ENCODE measurements at places on chromosomes 3 and 15.

DNA sequence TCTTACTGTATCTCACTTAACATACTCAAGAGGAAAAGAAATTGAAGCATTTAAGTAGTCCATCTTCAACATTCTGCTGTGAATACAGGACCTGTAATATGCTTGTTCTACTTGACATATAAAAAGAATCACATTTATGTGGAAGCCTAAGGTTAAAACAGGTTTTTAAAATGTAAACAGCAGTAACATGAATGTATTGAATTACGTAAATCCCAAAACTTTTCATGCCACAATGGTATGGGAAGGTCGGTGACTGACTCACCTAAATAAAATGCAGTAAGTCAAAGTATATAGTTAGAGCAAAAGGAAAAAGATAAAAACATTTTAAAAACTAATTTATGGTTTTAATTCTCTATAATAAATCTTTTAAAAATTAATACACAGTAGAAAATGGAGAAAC lies 115.7 kb upstream of the TJP1 start:
- no peak for DNase-seq
- no peaks in the 10 kb centered on the region for H3K4me1 ChIP-seq
- no peaks in the 10 kb centered on the region for H3K36me3 ChIP-seq
- H3K27ac ChIP-seq: no peak overlapping the region
- peaks cover 2% of the 10 kb centered on the region for H3K27me3 ChIP-seq

- H3K27ac ChIP-seq: no peak overlapping the region
- no peak overlapping the region for H3K4me3 ChIP-seq
- no peaks in the 10 kb centered on the region for H3K4me1 ChIP-seq
- H3K27me3 ChIP-seq: peaks cover 21% of the 10 kb centered on the region
- DNase-seq: no peak
- H3K36me3 ChIP-seq: no peaks in the 10 kb centered on the region
These were observed 89.9 kb upstream of the PRR23E start for GRCh38 chr3:127103080-127103479.

DNA sequence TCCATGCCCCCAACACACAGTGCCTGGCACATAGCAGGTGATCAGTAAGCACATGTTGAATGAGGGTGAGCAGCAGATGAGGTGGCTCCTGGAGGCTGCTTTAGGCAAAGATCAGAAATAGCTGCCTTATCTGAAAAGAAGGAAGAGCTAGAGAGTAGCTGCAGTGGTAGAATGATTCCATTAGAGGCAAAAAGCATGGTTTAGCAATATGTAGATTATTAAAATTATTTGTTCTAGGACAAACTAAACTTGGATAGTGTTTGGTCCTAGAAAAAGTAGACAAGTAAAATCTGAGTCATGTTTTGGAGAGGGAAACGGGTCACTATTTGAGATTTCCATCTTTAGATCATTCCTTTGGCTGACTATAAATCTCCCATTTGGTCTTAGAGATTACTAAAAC lies 32.1 kb downstream of the KIF7 start:
- DNase-seq: no peak
- H3K4me3 ChIP-seq: no peak overlapping the region
- H3K27ac ChIP-seq: no peak overlapping the region
- no peaks in the 10 kb centered on the region for H3K36me3 ChIP-seq
- no peaks in the 10 kb centered on the region for H3K4me1 ChIP-seq

GRCh38 chr15:82890995-82891390 lies 61.5 kb downstream of the HOMER2 start:
- H3K4me3 ChIP-seq: no peak overlapping the region
- no peaks in the 10 kb centered on the region for H3K4me1 ChIP-seq
- H3K27ac ChIP-seq: no peak overlapping the region
- no peaks in the 10 kb centered on the region for H3K36me3 ChIP-seq

DNA sequence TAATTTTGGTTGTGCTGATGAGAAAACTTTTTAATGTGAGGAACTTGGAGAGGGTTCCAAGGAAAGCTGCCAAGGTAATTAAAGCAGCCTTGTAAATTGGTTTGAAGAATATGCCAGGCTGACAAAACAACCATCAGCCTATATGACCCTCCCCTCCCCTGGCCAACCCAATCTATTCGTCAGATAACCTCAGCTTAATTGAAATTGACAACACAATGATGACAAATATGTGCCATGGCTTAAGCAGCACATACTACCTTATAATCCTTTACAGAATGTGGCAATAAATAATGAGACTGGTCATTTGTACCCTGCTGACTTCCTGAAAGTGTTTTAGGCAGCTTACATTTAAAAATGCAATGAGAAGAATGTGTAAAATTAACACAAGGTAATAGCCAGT lies 118.2 kb downstream of the EFHB start:
- no peaks in the 10 kb centered on the region for H3K4me1 ChIP-seq
- no peak for DNase-seq
- H3K36me3 ChIP-seq: no peaks in the 10 kb centered on the region
- H3K27me3 ChIP-seq: no peaks in the 10 kb centered on the region
- H3K27ac ChIP-seq: no peak overlapping the region

DNA sequence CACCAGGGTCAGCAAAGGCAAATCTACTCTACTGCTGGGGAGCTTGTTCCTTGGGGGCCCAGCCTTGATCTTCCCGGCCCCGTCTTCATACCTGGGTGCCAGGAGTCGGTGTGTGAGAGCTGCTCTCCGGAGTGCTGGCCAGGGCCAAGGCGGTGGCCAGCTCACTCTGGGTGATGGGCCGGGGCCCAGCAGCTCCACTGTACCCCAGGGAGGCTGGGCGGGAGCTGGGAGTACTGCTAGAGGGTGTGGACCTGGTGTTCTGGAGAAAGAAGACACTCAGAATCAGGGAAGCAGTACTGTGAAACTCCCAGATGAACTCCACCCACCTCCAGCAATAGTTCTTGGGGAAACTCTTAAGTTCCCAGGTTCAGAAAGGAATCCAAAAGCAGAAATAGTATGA lies 11.9 kb downstream of the UBL7 start:
- no peaks in the 10 kb centered on the region for H3K27me3 ChIP-seq
- peaks cover 41% of the 10 kb centered on the region for H3K36me3 ChIP-seq
- DNase-seq: no peak
- H3K4me1 ChIP-seq: peaks cover 3% of the 10 kb centered on the region
- H3K4me3 ChIP-seq: no peak overlapping the region

GRCh38 chr15:84570164-84570735 lies 30.6 kb upstream of the ZSCAN2 start:
- no peaks in the 10 kb centered on the region for H3K4me1 ChIP-seq
- no peaks in the 10 kb centered on the region for H3K36me3 ChIP-seq
- H3K4me3 ChIP-seq: peak overlapping the region; percentile 80
- no peaks in the 10 kb centered on the region for H3K27me3 ChIP-seq
- peak overlapping the region; percentile 68 for H3K27ac ChIP-seq
- peak; percentile 23 for DNase-seq

- no peak overlapping the region for H3K4me3 ChIP-seq
- H3K4me1 ChIP-seq: peaks cover 5% of the 10 kb centered on the region
- no peak for DNase-seq
- H3K36me3 ChIP-seq: no peaks in the 10 kb centered on the region
- H3K27ac ChIP-seq: no peak overlapping the region
These were observed 48.7 kb downstream of the ETV5 start for GRCh38 chr3:186060222-186060621.

GRCh38 chr15:43429687-43430086 lies 58.8 kb downstream of the TUBGCP4 start:
- H3K4me3 ChIP-seq: no peak overlapping the region
- no peaks in the 10 kb centered on the region for H3K27me3 ChIP-seq
- DNase-seq: no peak

GRCh38 chr15:61128896-61129295 lies 100.2 kb downstream of the RORA start:
- H3K4me1 ChIP-seq: no peaks in the 10 kb centered on the region
- no peak overlapping the region for H3K4me3 ChIP-seq
- no peak for DNase-seq
- H3K36me3 ChIP-seq: no peaks in the 10 kb centered on the region
- no peak overlapping the region for H3K27ac ChIP-seq

DNA sequence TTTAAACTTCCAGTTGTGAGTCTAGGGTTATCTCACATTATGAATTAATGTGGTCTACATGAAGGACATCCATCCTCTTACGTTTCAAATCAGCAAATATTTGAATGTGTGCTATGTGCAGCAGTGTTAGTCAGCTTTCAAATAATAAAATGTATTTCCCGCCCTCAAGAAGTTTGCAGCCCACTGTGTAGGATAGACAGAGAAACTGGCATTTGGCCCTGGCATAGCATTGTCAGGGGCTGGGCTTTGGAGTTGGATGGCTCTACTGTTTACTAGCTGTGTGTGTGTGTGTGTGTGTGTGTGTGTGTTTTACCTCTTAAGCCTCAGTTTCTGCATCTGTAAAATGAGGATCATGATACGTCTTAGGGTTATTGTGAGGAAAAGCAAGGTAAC lies 400.5 kb upstream of the C2CD4B start:
- DNase-seq: no peak
- peaks cover 15% of the 10 kb centered on the region for H3K27me3 ChIP-seq
- H3K27ac ChIP-seq: no peak overlapping the region
- no peaks in the 10 kb centered on the region for H3K36me3 ChIP-seq
- no peaks in the 10 kb centered on the region for H3K4me1 ChIP-seq
- H3K4me3 ChIP-seq: no peak overlapping the region

DNA sequence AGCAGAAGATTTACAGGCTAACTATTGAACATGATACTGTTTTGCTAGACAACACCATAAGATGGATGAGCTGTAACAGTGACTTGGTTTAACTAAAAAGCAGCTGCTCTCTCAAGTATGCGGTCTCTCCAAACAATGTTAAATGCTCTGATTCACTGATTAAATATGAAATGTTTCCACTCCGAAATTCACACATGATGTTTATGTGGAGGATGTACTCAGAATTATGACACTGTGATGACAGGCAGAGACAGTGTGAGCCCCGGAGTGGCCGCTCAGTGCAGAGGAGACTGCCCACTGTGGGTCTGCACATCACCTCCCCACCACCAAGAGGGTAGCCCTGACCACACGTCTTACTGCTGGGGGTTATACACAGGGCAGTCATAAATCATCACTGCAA lies 83.9 kb upstream of the MEX3B start:
- peaks cover 19% of the 10 kb centered on the region for H3K36me3 ChIP-seq
- no peak overlapping the region for H3K4me3 ChIP-seq
- H3K4me1 ChIP-seq: no peaks in the 10 kb centered on the region
- H3K27me3 ChIP-seq: no peaks in the 10 kb centered on the region
- no peak overlapping the region for H3K27ac ChIP-seq

DNA sequence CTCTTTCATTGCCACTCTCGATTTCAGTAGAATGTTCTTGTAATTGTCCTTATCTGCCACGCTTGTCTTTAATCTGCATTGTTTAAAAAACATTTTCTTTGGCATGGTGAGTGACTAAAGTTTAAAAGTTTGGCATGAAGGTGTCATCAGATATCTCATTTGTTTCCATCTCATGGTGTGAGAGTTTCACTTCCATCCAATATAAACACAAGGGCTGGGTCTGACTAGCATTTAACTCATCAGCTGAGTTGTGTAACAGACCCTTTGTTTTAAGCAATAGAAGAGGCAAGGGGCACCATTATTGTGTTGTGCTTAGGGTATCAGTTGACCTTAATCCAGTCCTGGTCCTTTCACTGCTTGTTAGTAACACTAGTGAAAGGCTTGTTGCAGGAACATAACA lies 49.9 kb upstream of the IL12A start:
- DNase-seq: no peak
- H3K27ac ChIP-seq: no peak overlapping the region
- no peaks in the 10 kb centered on the region for H3K36me3 ChIP-seq
- no peaks in the 10 kb centered on the region for H3K27me3 ChIP-seq
- H3K4me1 ChIP-seq: no peaks in the 10 kb centered on the region

DNA sequence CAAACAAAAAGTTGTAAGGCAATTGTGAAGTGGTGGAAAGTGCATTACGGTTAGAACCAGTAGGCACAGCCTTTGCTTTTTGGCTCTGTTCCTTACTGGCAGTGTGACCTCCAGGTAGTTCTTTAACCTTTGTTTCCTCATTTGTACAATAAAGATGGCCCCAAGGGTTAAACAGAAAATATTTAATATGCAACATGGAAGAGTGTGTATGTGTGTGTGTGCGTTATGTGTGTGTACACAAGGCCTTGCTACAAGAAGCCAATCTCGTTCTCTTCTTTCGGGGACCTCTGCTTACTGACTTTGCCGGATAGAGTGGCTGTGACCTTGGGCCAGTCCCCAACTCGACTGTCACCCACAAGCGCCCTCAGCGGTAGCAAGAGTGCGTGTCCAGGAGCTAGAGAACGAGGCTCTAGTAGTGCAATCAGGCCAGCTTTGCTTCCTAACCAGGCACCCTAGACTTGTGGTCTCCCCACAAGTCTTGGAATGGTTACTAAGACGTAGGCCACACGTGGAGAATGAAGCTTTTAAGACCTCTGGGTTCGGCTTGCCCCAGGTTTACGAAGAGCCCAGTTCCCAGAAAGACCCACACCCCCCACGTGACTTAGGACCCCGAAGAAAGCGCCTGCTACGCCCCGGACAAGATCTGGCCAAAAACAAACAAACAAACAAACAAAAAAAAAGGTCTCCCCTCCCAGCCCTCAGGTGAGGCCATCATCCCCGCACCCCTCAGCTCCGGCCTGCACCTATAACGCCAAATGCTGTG lies 593 bp downstream of the CIAO2A start:
- H3K4me1 ChIP-seq: peaks cover 38% of the 10 kb centered on the region
- H3K36me3 ChIP-seq: peaks cover 8% of the 10 kb centered on the region
- H3K27ac ChIP-seq: peak overlapping the region; percentile 88
- no peaks in the 10 kb centered on the region for H3K27me3 ChIP-seq

DNA sequence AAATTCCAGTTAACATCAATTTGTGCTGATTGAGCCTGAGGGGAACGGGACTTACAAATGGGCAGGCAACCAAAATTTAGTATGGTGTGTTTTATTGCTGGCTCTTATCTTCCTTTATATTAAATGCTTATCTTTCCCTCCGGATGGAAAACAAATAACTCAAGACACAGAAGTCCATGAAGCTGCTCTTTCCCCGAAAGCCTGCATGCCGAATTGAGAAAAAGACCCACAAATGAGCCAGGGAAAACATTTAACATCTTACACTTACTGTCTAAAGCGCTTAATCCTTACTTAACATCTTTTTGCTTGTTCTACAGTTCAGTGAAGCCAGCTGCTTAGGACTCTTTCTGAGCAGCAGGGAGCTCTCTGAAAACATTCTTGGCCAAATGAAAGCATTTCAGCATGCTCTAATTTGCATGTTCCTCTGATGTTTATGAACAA lies 49.5 kb downstream of the HEG1 start:
- no peak overlapping the region for H3K27ac ChIP-seq
- DNase-seq: no peak
- H3K4me1 ChIP-seq: peaks cover 32% of the 10 kb centered on the region
- no peaks in the 10 kb centered on the region for H3K36me3 ChIP-seq

GRCh38 chr3:184914628-184915027 lies 102.7 kb downstream of the VPS8 start:
- H3K36me3 ChIP-seq: peaks cover 6% of the 10 kb centered on the region
- no peak for DNase-seq
- H3K4me3 ChIP-seq: no peak overlapping the region
- H3K4me1 ChIP-seq: no peaks in the 10 kb centered on the region

- H3K4me3 ChIP-seq: no peak overlapping the region
- DNase-seq: no peak
- no peaks in the 10 kb centered on the region for H3K36me3 ChIP-seq
- H3K27me3 ChIP-seq: peaks cover 46% of the 10 kb centered on the region
- H3K27ac ChIP-seq: no peak overlapping the region
- no peaks in the 10 kb centered on the region for H3K4me1 ChIP-seq
These were observed 13.0 kb downstream of the ZIC1 start for GRCh38 chr3:147422196-147422595.

- DNase-seq: peak; percentile 63
- no peaks in the 10 kb centered on the region for H3K36me3 ChIP-seq
- H3K27ac ChIP-seq: peak within 1 kb of the TSS; percentile 27
- H3K27me3 ChIP-seq: no peaks in the 10 kb centered on the region
These were observed at the start of gene USP13 for GRCh38 chr3:179652447-179653095. Gene USP13 (plus strand): TSS chr3:179653040. CDS start chr3:179653226, 186 bp downstream.

GRCh38 chr15:83068054-83068453 lies 1.0 kb upstream of the BTBD1 start:
- peaks cover 11% of the 10 kb centered on the region for H3K4me1 ChIP-seq
- no peak for DNase-seq
- H3K27me3 ChIP-seq: peaks cover under 1% of the 10 kb centered on the region

All from T-cell (primary cell).